ENCODE measurements at places on chromosomes 5 and 9.

DNA sequence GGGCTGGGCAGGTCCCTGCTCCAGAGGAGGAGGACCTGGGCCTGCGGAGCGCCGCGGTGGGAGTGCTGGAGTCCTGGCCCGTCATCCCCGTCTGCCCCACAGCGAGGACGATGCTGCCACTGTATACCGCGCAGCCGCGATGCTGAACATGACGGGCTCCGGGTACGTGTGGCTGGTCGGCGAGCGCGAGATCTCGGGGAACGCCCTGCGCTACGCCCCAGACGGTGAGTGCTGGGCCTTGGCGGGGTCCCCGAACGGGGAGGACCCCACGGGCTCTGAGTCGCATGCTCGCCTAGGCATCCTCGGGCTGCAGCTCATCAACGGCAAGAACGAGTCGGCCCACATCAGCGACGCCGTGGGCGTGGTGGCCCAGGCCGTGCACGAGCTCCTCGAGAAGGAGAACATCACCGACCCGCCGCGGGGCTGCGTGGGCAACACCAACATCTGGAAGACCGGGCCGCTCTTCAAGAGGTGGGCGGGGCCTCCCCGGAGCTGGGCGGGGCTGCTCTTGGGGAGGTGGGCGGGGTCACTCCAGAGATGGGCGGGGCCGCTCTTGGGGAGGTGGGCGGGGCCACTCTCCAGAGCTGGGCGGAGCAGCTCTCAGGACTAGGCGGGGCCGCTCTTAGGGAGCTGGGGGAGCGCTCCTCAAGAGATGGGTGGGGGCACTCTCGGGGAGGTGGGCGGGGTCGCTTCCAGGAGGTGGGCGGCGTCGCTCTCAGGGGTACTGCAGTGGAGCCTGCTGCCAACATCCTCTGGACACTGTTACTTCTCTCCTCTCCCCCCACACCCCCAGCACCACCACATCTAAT, 13.1 kb downstream of the LRRC26 start:
- no peak for DNase-seq

GRCh38 chr5:9343146-9343850, 202.6 kb downstream of the SEMA5A start:
- no peak for DNase-seq

GRCh38 chr5:15610216-15610615, 110.2 kb downstream of the FBXL7 start:
- DNase-seq: no peak

- no peak for DNase-seq
Observed at GRCh38 chr5:171454549-171454948, 35.1 kb downstream of the FGF18 start.

GRCh38 chr5:89816038-89816437, 593.5 kb downstream of the CETN3 start:
- DNase-seq: no peak

- DNase-seq: no peak
Observed at GRCh38 chr5:96431376-96432187, 1.5 kb downstream of the PCSK1 start.

GRCh38 chr9:125356032-125356431, 94.4 kb downstream of the GAPVD1 start:
- no peak for DNase-seq

GRCh38 chr5:65818592-65818991, 96.6 kb downstream of the NLN start:
- DNase-seq: no peak

GRCh38 chr5:64180661-64181343, 15.2 kb downstream of the RNF180 start:
- no peak for DNase-seq

DNA sequence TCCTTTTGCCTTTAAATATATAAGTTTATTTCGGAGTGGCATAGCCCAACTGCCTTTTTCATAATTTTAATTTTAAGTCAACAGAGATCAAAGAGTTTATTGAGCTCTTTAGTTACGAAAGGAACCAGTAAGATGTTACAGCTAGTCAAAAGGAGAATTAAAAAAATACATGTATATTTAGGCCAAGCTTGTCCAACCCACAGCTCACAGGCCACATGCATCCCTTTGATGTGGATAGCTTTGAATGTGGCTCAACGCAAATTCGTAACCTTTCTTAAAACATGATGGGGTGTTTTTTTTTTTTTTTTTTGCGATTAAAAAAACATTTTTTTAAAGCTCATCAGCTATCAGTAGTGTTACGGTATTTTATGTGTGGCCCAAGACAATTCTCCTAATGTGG, 50.2 kb upstream of the IL31RA start:
- DNase-seq: no peak

GRCh38 chr9:114370251-114370967, 17.4 kb downstream of the AKNA start:
- DNase-seq: no peak

DNA sequence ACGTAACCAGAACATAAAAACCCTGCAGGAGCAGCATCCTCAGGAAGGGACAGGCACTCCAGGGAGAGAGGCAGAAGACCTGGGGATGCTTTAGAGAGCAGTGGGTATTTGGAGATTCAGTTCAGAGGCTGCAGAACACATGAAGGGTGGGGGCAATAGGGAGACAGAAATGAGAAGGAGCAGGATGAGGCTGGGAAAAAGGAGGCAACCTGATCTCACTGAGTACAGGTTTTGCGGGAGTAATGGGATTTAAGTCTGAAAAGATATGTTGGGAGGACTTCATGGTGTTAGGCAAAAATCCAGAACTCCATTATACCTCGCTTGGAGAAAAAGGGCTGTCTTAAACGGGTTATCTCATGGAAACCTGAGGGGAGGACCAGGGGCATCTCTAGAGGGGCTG, 41.3 kb upstream of the GARNL3 start:
- DNase-seq: no peak

DNA sequence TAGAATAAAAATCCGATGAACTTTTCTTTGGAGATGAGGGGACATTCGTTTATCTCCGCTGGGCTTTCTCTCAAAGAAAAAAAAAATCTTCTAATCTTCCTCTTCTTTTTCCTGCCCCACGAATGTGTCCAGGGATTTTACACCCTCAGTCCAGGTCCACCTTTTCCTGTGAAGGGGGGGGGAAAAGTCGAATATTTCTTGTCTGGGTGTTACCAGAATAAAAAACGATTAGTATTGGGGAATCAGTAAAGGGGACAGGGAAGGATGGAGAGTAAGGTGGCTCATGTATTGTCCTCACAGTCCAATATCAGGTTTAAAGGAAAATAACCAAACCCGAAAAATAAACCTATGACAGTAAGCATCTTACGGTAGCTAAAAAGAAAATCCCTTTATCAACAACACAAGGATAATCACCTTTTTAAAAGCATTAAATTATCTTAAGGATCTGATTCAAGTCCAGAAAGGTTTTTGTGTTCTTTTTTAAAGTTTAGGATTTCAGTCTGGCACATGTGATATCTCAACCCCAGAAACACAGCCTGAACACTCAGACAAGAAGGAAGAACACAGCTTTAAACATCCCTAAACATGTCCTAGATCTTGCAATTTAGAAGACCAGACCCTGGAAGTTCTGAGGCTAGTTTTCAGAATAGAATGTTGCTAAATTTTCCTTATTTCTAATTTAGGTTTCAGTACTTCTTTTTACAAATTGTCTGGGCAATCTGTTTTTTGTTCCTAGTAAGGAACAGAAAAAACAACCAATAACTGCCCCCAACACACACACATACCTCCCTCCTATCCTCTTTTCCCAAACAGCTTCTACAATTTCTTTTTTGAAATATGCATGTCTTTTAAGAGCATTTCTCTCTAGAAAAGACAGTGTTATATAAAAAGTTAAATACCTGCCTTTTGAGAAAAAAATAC, 1.2 kb downstream of the ZNF608 start:
- no peak for DNase-seq

DNA sequence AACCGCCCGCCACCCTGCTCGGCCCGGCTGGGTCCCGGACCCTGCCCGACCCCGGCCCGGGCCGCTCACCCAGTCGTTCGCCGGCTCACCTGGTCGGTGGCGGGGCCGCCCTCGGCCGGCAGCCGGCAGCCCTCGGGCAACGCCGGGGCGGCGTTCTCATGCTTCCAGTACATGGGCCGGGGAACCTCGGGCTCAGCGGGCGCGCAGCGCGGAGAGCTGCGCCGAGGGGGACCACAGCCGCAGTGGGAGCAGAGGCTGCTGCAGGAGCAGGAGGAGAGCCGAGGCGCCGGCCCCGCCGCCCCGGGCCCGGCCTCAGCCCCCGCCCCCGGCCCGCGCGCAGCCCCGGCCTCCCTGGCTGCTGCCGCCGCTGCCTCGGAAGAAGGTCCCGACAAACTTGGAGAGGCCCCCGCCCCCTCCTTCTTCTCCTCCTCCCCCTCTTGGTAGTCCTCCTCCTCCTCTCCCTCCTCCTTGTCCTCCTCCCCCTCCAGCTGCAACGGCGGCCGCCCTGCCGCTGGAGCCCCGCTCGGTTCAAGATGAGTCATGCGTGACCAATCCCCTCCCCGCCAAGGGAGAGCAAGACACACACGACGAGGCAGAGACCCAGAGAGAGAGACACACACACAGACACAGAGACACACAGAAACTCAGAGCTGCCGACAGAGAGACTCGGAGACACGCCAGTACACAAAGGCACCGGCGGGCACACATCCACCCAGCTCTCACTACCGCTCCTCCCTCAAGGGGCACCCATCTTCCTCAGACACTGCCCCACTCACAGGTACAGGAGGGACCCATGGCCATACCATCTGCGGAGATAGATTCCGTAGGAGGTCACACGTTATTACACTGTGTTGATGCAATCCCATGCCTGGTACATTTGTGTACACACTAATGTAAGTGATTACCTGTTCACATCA, at the start of gene LHX6:
LHX6 (minus strand) TSS at position 390 of the 917 bp plus-strand sequence; CDS start at position 173, 217 bp downstream.
- no peak for DNase-seq

- no peak for DNase-seq
Observed at GRCh38 chr5:10775646-10776045, 14.6 kb upstream of the DAP start.

DNA sequence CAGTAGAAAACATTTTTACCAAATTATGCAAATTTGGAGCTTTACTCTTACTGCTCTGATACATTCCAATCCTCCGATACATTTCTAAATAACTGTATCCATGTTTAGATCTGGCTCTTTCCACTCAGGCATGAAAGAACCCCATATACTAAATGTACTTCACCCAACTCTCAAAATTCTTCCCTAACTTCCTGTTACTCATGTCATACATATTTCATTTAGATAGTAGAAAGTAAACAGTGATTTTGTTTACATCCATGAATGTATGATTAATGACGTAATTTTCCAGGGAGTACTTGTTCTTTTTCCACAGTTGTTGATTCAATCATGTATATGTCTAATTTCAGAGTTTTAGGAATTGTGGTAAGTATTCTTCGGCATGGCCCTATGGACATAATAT, 1426.5 kb upstream of the C9orf72 start:
- DNase-seq: no peak

- no peak for DNase-seq
Observed at GRCh38 chr9:111056538-111056937, 18.3 kb upstream of the LPAR1 start.

- DNase-seq: peak; percentile 37
Observed at GRCh38 chr9:15135164-15135792, 171.7 kb downstream of the TTC39B start.

GRCh38 chr9:3290231-3290840, 235.5 kb downstream of the RFX3 start:
- no peak for DNase-seq

DNA sequence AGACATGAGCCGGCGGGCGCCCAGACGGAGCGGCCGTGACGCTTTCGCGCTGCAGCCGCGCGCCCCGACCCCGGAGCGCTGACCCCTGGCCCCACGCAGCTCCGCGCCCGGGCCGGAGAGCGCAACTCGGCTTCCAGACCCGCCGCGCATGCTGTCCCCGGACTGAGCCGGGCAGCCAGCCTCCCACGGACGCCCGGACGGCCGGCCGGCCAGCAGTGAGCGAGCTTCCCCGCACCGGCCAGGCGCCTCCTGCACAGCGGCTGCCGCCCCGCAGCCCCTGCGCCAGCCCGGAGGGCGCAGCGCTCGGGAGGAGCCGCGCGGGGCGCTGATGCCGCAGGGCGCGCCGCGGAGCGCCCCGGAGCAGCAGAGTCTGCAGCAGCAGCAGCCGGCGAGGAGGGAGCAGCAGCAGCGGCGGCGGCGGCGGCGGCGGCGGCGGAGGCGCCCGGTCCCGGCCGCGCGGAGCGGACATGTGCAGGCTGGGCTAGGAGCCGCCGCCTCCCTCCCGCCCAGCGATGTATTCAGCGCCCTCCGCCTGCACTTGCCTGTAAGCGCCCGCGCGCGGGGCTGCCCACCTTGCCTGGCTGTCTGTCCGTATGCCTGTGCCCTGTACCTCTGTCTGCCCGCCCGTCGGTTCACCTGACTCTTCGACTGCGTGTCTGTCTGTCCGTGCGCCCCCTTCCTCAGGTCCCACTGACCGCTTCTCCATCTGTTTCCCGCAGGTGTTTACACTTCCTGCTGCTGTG, 412 bp downstream of the FGF18 start:
- DNase-seq: no peak

- DNase-seq: no peak
Observed at GRCh38 chr9:122087406-122088200, 5.5 kb downstream of the TTLL11 start.

DNA sequence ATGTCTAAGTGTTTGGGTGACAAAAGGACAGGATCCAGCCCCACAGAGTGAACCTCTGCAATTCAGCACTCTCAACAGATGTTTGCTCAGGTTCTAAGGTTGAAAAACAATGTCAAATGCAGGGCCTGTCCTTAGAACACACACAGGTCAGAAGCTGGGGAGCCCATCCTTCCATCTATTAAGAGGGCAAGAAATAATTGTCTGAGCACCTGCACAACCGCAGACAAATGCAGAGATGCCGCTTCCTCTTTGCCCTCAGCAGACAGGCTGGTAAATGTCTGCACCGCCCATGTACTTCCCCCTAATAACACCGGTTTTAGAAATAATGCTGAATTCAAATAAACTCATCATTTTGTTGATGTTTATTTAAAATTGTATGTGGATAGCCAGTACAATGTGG, 414.5 kb upstream of the ADAMTS16 start:
- DNase-seq: no peak

- DNase-seq: no peak
Observed at GRCh38 chr5:65075623-65076250, 307.0 kb downstream of the CWC27 start.

GRCh38 chr9:129334105-129334935, 156.3 kb upstream of the IER5L start:
- peak; percentile 71 for DNase-seq

- no peak for DNase-seq
Observed at GRCh38 chr9:10080012-10080411, 532.8 kb downstream of the PTPRD start.

- no peak for DNase-seq
Observed at GRCh38 chr9:107153336-107153735, 129.7 kb upstream of the RAD23B start.

DNA sequence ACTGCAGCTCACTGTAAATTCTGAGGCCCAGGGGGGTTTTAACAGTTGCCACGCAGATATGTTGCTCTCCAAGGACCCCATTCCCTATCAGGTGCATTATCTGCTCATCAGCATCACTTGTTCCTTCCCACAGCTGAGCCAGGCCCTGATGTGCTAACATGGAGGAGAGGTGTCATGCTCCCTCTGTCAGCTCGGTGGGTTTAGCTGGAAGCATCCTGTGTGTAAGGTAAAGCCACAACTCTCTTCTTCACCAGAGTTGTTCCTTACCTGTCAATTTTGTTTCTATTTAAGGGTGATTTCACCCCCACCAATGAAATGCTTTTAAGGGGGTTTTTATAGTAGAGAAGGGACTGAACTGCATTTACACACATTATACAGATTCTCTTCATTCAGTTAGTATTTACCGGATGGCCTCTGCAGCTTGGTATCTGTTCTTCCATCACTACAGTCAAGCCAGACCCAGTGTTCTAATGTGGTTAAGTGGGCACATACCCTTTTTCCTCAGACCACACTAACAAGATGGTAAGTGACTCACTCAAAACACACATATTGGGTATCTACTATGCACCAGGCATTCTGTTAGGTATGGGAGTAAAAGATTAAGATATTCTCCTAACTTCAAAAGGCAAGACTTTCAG, 205.4 kb downstream of the DCP2 start:
- DNase-seq: no peak
